ENCODE measurements at places on chromosomes 7 and 10. TPM values are rescaled to one million over a fixed set of nuclear protein-coding genes. Genes with fewer than 3 reads are reported as not detected.
A peak's percentile ranks its signal among the peaks of the same experiment; 100 is the strongest.

Gene CXCL12
- polyA plus RNA-seq, result 53.8 TPM

Gene FKBP6
- 0.11 TPM for polyA plus RNA-seq

Gene ANTXRL
- polyA plus RNA-seq, result not detected

Gene CNPY1
- polyA plus RNA-seq, result not detected

Gene ANXA8L1
- not detected for polyA plus RNA-seq

Gene OR2A5
- polyA plus RNA-seq, result not detected

Gene HOXA7
- 0.03 TPM for polyA plus RNA-seq

Gene MYL7
- 1.4 TPM for polyA plus RNA-seq

DNA sequence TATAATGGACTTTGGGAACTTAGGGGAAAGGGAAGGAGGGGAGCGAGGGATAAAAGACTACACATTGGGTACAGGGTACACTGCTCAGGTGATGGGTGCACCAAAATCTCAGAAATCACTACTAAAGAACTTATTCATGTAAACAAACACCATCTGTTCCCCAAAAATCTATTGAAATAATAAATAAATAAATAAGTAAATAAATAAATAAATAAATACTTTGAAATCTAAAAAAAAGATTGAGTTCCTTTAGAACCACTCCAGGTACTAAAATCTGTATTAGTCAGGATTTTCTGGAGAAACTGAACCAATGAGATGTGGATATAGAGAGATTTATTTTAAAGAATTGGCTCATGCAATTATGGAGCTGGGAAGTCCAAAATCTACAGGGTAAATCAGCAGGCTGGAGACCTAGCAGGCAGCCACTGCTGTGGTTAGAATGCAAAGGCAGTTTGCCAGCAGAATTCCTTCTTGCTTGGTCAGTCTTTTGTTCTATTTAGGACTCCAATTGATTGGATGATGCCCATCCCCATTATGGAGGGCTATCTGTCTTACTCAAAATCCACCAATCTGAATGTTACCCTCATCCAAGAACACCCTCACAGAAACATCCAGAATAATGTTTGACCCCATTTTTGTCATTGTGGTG, 8.9 kb downstream of the IGFBP1 start:
- no peak for DNase-seq

GRCh38 chr7:1357601-1358271, 101.5 kb downstream of the MICALL2 start:
- no peak for DNase-seq

- DNase-seq, result no peak
Measured at GRCh38 chr10:79266084-79266483, 81.2 kb upstream of the PPIF start.

DNA sequence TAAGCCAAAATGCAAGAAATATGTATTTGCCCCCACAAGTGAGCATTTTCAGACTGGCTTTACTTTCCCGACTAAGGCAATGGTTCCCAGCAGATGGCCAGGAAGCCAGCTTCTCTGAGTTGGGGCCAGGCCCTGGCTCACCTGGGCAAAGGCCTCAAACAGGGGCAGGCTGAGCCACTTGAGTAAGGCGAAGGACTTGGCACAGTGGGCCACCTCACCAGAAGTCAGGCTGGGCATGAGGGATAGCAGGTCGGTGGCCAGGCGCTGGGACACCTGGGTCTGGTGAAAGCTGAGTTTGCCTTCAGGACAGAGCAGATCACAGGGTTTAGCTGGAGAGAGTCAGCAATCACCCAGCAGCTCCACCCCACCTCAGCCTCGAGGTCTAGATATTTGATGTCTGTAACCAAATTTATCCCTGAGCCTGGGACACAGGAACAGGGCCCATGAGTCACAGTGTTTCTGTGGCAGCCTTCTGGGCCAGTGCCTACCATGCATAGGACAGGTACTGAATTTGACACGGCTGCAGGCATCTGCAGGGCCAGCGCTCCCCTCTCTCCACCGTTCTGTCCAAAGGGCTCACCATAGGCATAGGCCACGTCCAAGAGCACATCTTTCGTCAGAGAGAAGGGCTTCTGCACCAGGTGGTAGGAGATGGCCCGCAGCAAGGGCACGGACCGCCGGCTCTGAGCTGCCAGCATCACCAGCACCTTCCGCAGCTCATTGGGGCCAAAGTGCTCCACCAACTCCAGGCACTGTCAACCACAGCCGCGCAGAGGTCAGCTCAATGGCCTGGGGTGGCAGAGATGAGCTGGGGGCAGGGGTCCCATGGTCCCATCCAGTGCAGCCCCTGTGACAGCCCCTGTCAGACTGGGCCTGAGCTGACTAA, 7.3 kb downstream of the TBRG4 start:
- DNase-seq, result no peak

DNA sequence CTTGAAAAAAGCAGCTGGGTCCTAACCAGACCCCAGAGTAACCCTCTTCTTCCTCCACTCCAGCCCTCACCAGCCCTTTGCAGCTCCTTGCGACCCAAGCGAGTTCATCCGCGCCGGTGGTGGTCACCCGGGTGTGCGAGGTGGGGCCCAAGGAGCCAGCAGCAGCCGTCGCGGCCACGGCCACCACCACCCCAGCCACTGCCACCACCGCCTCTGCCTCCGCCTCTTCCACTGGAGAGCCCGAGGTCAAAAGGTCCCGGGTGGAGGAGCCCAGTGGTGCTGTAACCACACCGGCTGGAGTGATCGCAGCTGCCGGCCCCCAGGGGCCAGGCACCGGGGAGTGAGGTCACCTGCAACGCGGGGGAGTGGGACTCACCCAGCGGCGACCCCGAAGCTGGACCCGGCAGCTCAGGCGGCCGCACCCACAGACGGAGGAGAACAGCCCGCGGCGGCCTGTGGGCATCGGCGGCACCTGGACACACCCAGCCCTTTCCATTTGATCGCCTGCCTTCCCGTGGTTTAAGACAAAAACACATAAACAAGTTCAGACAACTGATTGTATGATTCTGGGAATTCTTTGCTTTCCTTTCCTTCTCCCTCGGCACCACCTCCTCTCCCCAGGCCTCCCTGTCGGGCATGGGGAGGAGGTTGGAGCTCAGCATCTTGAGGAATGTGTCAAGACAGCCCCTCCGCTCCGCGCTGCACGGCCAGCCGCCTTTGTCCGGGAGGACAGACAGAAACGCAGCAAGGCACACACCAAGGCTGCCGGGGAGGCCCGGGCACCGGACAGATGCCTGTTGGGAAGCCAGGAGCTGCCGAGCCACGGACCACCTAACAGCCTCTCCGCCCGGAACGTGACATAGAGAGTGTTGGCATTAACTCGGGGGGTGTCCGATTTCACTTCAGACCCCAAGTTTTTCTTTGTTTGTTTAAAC, 13.0 kb upstream of the AP5Z1 start:
- DNase-seq, result no peak

DNA sequence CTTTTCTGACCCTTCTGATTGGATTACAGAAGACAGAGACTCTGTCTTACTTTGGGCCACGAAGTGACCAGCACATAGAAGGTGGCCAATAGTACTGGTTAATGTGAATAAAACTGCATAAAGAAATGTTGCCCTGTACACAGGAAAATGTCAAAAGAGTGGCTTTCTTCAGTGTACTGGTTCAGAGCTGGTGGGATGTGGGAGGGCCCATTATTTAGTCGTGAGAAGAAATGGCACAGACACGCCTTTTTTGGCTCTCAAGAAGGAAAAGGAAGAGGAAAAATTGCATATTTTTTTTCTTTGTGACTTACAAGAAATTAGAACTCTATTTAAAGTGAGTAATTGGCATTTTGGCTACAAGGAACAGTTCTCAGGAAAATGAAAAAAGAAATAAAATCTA, 129.7 kb downstream of the DGKI start:
- no peak for DNase-seq

DNA sequence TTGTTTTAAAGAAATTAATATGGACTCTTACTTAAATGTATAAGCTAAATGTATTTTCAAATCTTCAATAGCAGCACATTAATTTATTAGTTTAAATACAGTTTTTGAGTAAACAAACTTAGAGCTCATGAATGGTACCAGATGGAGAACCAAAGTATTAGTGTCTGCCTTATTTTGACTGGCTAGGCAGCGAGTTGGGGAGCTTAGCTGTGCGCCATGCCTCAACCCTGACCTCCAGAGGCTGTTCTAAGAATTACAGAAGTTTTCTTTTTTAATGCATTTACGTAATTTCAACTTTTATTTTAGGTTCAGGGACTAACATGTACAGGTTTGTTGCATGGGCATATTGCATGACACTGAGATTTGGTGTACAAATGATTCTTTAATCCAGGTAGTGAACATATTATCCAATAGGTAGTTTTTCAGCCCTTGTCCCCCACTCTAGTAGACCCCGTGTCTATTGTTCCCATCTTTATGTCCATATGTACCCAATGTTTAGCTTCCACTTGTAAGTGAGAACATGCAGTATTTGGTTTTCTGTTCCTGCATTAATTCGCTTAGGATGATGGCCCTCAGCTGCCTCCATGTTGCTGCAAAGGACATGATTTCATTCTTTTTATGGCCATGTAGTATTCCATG, 166.8 kb downstream of the IQUB start:
- no peak for DNase-seq

GRCh38 chr10:79475877-79476276, 30.5 kb upstream of the ZCCHC24 start:
- no peak for DNase-seq

- DNase-seq, result no peak
Measured at GRCh38 chr10:22620929-22621328, 93.4 kb downstream of the PIP4K2A start.

DNA sequence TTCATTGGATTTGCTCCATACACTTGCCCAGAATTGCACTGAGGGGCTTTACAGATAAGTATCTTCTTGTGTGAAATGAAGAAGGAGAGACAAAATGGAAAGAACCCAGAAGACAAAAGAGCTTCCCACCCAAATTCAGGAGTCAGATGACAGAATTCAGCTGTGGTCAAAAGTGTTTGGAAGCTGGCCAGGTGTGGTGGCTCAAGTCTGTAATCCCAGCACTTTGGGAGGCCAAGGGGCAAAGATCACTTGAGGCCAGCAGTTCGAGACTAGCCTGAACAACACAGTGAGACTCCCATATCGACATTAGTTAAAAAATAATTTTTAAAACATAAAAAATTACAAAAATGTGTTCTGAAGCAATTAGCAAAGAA, 27.1 kb downstream of the DUSP5 start:
- no peak for DNase-seq

DNA sequence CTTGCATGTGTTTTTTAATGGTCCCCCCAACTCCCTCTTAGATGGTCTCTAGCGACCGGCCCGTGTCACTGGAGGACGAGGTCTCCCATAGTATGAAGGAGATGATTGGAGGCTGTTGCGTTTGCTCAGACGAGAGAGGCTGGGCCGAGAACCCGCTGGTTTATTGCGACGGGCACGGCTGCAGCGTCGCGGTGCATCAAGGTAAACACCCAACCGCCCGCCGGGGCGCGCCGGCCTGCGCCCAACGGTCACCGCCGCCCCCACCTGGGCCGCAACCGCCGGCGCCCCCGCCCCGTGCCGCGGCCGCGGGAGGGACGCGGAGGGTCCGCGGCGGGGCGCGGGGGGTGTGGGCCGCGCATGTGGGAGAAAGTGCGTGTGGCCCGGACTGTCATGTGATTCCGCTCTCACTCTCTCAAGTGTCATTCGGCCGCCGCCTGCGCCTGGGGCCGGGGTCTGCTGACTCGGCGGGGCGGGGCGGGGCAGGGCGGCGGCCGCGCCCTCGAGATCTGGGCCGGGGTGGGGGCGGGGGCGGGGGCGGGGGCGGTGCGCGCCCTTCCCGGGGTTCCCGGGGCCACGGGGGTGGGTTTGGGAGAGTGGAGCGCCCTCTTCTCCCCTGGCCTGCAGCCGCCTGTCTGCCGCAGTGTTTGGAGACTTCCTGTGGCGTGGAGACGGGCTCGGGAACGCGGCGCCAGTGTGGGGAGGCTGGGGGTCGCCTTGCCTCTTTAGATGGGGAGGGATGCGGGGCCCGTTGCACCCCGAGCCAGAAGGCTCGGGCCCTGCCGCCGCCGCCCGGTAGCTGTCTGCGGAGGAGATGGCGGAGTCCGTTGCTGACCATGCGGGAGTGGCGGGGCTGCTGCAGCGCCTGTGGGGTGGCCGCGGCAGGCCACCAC, 817 bp downstream of the MLLT10 start:
- DNase-seq, result peak; percentile 72

DNA sequence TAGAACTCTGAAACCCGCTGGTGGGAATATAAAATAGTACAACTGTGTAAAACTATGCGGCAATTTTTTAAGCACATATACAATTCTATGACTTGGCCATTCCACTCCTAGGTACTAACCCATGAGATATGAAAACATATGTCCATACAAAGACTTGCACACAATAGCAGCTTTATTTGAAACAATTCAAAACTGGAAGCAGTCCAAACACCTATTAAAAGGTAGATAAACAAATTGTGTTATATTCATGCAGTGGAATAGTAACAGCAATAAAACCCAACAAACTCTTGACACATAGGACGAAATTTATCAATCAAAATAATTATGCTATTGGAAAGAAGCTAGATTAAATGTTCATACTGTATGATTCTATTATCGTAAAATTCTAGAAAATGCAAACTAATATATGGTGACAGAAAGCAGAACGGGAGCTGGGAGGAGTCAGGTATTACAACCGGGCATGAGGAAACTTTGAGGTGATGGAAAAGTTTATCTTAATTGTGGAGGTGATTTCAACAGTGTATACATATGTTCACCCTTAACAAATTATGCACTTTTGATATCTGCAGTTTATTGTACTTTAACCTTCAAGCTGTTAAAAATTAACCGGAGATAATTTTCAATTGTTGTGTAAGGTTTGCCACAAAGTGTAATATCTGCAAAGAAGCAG, 803 bp upstream of the STK31 start:
- no peak for DNase-seq

GRCh38 chr7:46603780-46604179, 682.7 kb upstream of the IGFBP3 start:
- no peak for DNase-seq

DNA sequence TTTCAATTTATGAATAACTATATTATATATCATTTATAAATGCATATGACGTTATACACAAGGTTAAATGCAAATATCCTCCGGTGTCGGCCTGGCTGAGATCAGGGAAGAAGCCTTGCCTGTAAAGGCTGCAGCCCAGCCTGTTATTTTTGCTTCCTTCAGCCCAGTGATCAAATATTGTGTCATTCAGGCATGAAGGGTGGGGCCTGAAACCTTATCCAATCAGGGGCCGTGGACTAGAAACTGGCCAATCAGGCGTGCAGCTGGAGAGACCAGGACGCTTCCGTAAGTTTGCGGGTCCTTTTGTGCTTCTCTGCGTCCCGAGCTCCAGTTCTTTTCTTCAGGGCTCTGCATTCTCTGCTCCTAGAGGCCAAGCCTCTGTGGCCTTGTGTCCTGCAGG, at the start of gene ZNF722:
TSS of gene ZNF722 (plus strand) at position 301 of the 400 bp plus-strand sequence. CDS start 113 bp downstream, outside the sequence.
- no peak for DNase-seq

GRCh38 chr10:94521276-94522250, 24.0 kb upstream of the HELLS start:
- no peak for DNase-seq

GRCh38 chr7:106520962-106521514, 139.9 kb downstream of the CCDC71L start:
- no peak for DNase-seq

- no peak for DNase-seq
Measured at GRCh38 chr10:133329491-133330202, 7.0 kb downstream of the CALY start.

- no peak for DNase-seq
Measured at GRCh38 chr7:7526006-7526405, 9.7 kb downstream of the COL28A1 start.

GRCh38 chr7:120394595-120394994, 121.6 kb downstream of the KCND2 start:
- no peak for DNase-seq
